Right lobe of liver (tissue), 6 donors: ENCODE measurements at places on chromosomes 13 and 19.

DNA sequence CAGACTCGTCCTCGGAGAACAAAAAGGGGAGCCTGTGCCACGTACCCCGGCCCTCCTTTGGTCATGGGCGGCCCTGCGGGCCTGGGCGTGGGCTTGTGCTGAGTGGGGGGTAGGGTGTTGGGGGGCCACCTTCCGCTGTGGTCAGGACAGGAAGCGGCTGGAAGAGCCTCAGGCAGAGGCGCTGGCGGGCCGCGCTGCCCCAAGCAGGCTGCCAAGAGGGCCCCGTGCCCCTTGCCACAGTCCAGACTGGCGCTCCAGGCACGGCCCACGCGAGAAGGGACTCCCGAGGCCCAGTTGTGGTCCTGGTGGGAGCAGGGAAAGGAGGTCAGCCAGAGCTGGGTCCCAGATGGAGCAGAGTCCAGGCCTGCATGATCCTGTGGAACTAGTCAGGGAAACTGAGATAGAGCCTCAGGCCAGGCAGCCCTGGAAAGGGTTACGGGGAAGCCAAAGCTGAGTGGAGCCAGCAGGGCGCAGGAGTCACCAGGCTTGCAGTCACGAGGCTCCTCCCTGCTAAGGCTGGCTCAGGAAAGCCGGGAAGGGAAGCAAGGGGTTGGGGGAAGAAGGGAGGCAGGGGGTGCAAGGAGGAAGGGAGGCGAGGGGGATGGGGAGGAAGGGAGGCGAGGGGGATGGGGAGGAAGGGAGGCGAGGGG lies 135.0 kb downstream of the CRYL1 start:
- DNase-seq: no peak

- no peak for DNase-seq
Measured at GRCh38 chr19:13729859-13730258, 34.5 kb upstream of the MRI1 start.

GRCh38 chr13:106088085-106088484 lies 447.4 kb downstream of the EFNB2 start:
- DNase-seq: no peak

- no peak for DNase-seq
Measured at GRCh38 chr19:18000480-18000914, 7.5 kb upstream of the ARRDC2 start.
